ENCODE measurements at places on chromosomes 2 and 18.

- no peak for DNase-seq
These were observed 997 bp upstream of the DRC1 start for GRCh38 chr2:26400723-26401122.

DNA sequence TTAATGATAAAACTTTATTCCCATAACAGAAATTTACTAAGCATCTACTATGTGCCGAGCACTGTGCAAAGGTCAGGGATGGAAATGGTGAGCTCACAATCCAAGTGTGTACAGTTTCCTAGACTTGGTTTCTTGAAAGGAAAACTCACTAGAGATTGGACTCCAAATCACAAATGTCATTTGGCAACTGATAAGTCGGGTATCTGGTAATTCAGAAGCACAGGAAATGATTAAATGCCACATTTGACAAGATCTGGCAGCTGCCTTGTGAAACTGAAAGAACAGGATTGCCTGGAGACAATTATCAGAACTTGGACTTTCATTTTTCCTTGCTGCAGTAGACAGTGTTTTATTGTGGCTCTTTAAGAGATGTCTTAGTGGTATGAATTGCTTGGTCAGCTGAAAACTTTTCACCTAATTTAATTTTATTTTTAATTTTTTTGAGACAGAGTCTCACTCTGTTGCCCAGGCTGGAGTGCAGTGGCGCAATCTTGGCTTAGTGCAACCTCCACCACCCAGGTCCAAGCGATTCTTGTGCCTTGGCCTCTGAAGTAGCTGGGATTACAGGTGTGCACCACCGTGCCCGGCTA is 19.2 kb downstream of the ITGA6 start:
- no peak for DNase-seq

GRCh38 chr18:6478121-6478520 is 63.4 kb upstream of the L3MBTL4 start:
- no peak for DNase-seq

DNA sequence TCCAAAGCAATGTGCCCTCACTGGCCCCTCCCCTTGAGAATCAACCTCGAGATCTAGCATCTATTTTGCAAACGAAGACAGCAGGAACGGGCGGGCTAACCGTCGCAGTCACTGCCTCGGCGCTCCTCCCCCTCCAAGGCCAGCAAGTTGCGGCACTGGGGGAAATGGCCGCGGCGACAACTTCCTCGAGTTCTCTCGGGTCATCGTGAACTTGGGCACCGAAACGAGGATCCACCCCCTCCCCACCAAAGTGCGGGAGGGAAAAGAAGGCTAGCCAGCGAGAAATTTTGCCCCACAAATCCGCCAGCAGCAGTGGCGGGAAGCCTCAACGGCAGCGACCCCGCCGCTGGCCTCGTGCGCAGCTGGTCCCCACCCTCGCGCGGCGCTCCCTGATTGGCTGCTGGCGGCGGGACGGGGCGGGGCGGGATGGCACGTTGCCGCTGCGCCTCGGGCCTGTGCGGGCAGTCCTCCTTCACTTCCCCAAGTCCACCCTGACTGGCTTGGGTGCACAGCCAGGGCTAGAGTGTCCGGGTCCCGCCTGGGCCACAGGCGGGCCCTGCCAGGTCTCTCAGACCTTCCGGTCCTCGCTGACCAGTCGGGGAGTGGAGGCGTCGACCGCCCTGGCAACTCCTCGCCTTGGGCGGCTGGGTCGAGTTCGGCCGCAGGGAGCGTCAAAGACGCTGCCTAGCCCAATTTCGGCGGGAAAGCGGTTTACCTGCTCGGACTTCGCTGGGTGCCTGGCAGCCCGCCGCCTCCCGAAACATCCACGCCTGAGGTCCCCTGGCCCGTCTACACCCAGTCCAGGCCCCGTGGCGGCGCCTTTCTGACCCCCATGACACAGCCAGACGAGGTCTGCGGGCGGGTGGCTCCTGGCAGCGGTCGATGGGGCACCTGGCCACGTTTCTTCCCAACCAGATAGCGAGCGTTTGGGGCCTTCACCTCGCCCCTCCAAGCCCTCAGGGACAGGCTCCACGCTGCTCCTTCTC is at the start of gene BOLL:
TSS of gene BOLL (minus strand) at position 364 of the 986 bp plus-strand sequence. CDS start 3,469 bp downstream, outside the sequence.
- DNase-seq: no peak

DNA sequence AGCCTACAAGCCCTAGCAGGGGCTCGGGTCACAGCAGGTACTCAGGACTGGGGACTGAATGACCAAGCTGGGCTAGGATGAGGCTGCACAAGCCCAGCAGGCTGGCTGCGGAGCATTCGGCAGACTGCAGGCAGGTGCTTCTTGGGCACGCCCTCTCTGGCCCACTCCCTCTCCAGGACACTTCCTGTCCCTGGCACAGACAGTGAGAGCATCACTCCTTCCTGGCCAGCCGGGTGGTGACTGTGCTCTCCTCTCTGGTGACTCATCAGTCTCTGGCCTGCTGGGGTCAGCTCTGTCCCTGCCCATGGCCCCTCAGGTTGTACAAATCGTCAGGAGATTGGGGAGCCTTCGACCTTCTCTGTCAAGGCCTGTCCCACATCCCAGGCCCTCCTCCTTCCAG is 22.5 kb downstream of the C1QL2 start:
- DNase-seq: no peak

DNA sequence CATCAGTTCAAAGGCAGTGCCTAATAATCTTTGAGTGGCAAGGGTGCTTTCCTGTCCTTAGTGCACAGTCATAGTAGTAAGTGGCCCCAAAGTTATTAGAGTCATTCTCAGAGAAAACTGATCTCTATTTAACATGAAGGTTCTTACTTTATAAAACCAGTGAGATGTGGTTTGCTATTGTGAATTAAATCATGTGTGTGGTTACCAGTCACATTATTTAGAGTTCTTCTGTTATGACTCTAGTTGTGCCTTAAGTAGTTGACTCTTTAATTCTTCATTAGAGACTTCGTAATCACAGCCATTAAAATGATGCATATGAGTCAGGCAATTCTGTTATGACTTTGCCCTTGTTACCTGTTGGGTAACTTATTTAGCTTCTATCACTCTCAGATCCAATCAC is 1392.9 kb upstream of the ACVR2A start:
- no peak for DNase-seq

GRCh38 chr2:46067501-46068305 is 229.5 kb upstream of the EPAS1 start:
- DNase-seq: no peak

GRCh38 chr18:31041271-31042083 is 1.1 kb downstream of the DSC3 start:
- no peak for DNase-seq

- DNase-seq: no peak
These were observed 112.7 kb upstream of the SESTD1 start for GRCh38 chr2:179377296-179377695.

GRCh38 chr2:176018708-176019107 is 16.6 kb upstream of the LNPK start:
- no peak for DNase-seq

DNA sequence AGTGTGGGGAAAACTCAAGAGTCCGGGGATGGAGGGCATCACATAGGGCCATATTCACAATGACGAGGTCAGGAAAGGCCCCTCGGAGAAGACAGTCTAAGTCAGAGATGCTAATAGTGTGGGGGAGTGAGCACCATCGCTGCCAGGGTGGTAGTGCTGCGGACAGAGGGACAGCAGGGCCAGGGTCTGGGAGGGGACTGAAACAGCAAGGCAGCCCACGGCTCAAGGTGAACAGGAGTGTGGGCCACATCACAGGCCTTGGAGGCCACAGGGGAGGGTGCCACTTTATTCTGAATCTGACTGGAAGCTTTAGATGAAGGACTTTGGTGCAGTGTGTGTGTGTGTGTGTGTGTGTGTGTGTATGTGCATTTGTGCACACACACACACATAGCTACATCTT is 130.9 kb upstream of the GLI2 start:
- DNase-seq: no peak

DNA sequence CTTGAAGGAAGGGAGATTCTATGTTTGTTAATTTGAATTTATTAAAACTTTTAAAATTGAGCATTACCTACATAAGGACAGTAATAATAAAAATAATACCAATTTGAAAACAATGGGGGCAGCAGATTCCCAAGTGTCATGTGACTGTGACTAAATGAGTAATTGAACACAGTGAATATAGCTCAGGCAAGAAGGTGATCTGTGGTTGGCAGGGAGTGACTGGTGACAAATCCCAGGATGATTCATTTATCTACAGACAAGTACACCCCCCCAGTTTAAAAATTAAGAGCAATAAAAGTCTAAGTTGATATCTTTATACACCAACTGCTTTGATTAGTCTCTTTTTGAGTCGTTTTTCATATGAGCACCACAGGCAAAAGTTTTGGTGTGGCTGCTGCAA is 299.5 kb downstream of the ARHGAP15 start:
- DNase-seq: no peak

DNA sequence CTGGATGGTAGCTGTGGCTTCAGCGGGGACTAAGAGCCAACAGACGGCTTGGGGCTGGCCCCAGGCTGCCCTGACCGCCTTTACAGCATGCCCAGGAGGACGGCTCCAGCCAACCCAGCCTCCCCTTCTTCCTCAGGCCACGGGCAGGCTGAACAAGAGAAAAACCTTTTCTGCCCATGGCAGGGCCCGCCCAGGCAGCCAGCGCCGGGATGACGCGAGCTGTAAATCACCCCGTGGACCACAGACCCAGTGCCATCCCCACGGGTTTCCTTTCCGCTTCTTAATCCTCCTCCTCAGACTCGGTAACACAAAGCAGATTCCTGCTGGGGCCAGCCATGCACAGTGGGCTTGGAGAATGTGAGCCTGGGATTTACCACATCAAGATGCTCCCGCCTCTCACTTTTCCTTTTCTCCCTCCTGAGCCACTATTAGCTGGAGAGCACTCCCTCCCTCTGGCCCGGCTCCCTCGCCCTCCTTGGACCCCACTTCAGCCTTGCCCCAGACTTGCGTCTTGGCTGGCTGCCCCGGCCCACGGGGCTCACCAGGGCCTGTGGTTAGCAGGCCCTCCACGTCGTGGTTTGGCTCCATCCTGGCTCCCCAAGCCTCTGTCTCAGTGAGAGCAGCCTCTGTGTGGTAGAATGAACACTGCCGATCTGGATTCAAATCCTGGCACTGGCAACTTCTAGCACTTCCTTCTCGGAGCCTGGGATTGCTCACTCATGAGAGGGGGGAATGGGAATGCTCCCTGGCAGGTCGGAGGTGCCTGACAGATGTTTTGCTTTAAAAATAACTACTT is 31.4 kb downstream of the ATOH8 start:
- DNase-seq: peak; percentile 58

GRCh38 chr2:205686783-205687640 is 4.7 kb downstream of the NRP2 start:
- no peak for DNase-seq

- DNase-seq: peak; percentile 7
These were observed 65.9 kb upstream of the ACAA2 start for GRCh38 chr18:49879271-49879580.

GRCh38 chr2:172845028-172845630 is 109.5 kb downstream of the RAPGEF4 start:
- DNase-seq: no peak

GRCh38 chr18:35672897-35673296 is 91.4 kb downstream of the GALNT1 start:
- no peak for DNase-seq

- DNase-seq: no peak
These were observed at the start of gene DLGAP1 for GRCh38 chr18:4455113-4455811. Gene DLGAP1, minus strand, starts transcription at chr18:4455307.

DNA sequence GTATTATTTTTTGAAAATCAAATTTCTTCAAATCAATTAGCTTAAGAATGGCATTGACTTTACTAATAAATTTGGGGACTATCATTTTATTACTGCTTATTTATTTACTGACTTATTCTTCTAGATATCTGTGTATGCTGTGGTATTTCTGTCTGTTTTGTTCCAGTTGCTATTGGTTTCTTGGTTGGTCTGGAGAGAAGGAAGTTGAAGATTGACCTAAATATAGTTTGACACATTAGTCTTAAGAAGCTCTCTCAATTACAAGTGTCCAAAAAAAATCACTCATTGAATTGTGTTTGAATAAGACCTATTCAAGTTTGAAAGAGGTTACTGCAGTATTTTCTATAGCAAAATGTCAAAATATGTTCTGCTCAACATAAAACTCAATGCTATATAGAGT is 153.3 kb upstream of the KYNU start:
- no peak for DNase-seq

- DNase-seq: peak; percentile 31
These were observed 1.0 kb upstream of the GMPPA start for GRCh38 chr2:219497495-219498279.

- no peak for DNase-seq
These were observed 142.6 kb downstream of the MEIS1 start for GRCh38 chr2:66577321-66578053.

- peak; percentile 80 for DNase-seq
These were observed 64.0 kb upstream of the MAPRE2 start for GRCh38 chr18:34976899-34977837.

GRCh38 chr2:151067658-151068369 is 193.8 kb downstream of the RBM43 start:
- no peak for DNase-seq

DNA sequence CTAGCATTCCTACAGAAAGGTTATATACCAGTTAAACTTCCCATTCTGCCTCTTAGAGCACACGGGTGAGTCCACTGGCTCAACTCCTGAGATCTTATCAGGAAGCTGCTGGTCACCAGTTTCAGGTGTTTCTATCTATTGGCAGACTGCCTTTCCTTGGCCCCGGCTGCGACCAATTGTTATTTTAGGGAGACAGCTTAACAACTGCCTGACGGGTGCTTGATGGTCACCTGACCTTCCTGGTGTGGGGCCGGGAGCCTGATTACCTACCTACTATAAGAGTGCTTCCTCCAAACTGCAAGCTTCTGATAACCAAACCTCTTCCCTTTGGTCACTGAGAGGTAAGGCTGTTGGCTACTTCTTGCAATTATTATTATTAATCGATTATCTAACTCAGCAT is 122.1 kb upstream of the XIRP2 start:
- no peak for DNase-seq

DNA sequence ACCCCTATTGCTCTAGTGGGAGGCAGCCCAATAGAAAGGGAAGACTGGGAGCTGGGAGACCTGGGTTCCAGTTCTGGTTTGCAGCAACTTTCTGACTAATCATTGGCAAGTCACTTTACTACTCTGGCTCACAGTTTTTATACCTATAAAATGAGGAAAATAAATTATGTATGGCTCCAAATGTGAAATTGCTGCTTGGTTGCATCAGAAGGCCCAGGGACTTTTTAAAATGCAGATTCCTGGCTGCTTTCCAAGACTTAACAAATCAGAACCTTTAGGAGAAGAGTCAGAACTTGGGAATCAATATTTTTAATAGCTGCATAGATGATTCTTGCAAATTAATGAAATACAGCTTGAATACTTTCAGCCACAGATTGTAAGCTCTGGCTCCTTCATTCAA is 943.9 kb downstream of the EPHA4 start:
- DNase-seq: no peak

- no peak for DNase-seq
These were observed 10.1 kb downstream of the BIN1 start for GRCh38 chr2:127096718-127097470.
